ENCODE measurements at places on chromosomes 7 and 10. TPM values are rescaled to one million over a fixed set of nuclear protein-coding genes. Genes with fewer than 3 reads are reported as not detected.

GRCh38 chr10:24873281-24873683 is 79.1 kb downstream of the PRTFDC1 start:
- no peak for DNase-seq

The GAD2 gene
- total RNA-seq: not detected

GRCh38 chr7:94100723-94101345 is 96.7 kb upstream of the BET1 start:
- no peak for DNase-seq

The SYCE1 gene
- total RNA-seq: 2.2 TPM

DNA sequence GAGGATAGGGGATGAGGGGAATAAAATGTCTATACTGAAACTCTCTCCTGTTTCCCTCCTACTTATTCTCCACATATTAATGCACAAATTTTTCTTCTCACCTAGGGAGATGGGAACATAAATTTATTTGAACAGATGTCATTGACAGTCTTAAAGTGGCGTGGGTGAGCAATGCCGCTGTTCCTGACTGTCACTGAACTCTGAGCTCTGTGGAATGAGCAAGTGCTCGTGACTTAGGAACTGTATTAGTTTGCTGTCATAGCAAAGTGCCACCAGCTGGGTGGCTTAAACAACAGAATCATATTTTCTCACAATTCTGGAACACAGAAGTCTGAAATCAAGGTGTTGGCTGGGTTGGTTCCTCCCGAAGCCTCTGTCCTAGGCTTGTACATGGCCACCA is 29.1 kb downstream of the INPP5F start:
- no peak for DNase-seq

DNA sequence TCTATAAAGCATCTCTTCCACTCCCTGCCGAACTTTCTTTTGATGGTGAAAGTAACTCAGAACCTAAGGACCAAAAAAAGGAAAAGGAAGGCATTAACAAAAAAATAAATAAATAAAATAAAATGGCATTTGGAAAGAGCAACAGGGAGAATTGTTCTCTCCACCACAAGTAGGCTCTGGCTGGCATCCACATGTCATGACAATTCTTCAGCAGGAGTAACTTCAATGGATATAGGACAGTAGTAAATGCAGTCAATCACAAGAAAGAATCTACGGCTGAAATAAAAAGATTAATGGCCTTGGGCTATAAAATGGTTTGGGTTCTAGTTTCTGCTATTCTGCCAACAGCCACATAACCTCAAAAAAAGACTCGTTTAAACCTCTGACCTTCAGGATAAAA is 23.9 kb downstream of the NCAPG2 start:
- no peak for DNase-seq

DNA sequence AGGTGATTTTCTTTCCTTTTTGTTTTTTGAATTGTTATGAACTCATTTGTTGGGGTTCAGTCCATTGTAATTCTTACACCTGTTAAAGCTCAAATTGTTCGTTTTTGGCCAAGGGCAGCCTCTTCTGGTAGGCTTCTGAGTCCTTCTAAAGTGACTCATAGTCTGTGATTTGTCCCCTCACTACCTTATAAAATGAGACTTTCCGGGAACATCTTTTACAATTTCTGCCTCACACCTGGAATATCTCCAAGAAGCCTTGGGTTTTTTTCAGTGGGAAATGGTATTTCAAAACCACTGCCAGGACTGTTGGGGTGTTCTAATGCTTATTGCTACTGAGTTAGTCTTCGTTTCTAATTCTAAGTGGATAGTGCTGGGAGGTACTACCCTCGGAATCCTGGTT is 56.7 kb downstream of the BMPR1A start:
- DNase-seq: no peak

The ZNRF2 gene
- 17.3 TPM for total RNA-seq

DNA sequence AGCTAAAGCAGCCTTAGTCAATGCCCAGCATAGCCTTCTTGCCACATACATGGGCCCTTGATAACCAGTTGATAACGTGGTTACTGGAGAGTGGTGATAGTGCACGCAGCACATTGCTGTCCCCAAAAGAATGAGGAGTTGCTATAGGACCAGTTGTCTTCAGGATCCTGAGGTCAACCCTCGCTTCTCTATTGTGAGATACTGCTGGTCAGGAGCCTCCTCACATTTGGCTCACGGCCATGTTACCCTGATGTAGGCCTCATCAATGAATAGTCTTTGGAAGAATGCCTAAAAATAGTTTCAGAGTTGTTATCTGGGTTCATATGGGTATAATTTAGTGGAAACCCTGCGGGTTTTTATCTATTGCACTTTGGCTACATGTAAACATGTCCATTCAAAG is 230.7 kb downstream of the VTI1A start:
- DNase-seq: no peak

DNA sequence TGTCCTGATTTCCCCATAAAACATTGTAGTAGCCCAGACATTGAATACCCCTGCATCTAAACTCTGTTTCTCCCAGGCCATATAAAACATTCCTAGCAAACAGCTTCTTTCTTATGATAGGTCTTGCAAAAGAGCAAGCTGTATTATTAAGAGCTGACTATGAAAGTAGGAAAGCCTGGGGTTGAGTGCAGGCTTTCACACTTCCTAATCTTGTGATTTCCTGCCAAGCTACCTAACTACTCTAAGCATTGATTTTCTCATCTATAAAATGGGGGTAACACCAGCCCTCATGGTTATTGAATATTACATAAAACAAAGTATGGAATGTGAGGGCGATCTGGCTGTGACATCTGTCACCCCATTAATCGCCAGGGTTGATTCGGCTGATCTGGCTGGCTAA is 81.8 kb downstream of the ZNF277 start:
- DNase-seq: no peak

The TMEM176A gene
- 441 TPM for total RNA-seq

DNA sequence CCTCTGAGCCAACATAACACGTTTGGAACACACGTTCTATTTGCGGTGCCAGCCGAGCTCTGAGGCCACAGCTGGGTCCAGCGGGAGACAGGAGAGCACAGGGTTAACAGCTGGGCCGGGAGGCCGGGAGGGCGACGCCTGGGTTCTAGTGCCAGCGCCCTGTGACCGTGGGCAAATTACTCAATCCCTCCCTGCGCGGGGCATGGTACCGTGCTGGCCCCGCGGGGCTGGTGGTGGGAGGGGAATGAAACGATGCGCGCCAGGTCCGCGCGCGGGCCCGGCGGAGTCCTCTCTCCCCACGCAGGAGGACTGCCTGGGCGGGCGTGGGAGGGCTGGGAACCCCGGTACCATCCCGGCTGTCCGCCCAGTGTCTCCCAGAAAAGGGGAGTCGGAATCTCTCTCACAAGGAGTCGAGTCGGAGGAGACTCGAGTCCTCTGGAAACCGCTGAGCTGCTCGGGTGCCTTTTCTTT is 30.4 kb downstream of the LEP start:
- DNase-seq: no peak

DNA sequence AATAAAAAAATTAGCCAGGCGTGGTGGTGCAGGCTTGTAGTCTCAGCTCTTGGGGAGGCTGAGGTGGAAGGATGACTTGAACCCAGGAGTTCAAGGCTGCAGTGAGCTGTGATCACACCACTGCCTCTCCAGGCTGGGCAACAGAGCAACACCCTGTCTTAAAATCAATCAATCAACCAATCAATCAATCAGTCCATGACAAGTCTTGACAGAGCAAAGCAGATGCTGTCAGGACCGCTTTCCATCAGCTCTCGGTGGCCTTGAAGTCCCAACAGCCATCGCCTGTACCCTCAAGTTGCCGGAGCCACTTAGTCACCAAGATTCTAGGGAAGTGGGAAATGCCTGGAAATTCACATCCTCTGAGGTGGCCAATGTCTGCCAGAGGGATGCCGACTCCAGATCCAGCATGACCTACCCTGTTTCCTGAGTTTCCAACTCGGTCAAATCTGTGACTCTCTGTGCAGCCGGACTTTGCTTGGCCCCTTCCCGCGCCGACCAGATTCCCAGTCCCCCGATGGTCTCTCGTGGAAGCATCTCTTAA is 871 bp upstream of the CCL24 start:
- no peak for DNase-seq
